Stimulated activated CD8-positive, alpha-beta memory T cell treated with anti-CD3 and anti-CD28 coated beads, Interleukin-7, amount 100 ng/mL, for 1 hour (primary cell): ENCODE measurements at places on chromosomes 12 and 14.

GRCh38 chr12:43357141-43357540 lies 194.9 kb downstream of the ADAMTS20 start:
- DNase-seq: no peak

DNA sequence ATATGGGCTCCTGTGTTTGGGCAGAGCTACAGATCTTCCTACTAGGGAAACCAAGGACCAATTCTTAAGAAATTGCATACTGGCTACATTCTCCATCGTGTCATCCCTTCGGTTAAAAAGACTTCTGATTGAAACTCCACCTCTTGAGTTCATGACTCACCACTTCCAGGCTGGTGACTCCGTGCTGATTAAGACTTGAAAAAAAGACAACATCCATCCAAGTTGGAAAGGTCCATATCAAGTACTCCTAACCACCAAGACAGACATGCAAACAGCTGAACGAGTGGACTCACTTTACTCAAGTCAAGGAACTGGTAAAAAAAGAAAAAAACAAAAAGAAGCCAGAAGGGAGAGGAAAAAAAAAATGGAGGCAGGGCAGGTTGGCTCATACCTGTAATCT lies 63.4 kb downstream of the APOBEC1 start:
- DNase-seq: no peak

DNA sequence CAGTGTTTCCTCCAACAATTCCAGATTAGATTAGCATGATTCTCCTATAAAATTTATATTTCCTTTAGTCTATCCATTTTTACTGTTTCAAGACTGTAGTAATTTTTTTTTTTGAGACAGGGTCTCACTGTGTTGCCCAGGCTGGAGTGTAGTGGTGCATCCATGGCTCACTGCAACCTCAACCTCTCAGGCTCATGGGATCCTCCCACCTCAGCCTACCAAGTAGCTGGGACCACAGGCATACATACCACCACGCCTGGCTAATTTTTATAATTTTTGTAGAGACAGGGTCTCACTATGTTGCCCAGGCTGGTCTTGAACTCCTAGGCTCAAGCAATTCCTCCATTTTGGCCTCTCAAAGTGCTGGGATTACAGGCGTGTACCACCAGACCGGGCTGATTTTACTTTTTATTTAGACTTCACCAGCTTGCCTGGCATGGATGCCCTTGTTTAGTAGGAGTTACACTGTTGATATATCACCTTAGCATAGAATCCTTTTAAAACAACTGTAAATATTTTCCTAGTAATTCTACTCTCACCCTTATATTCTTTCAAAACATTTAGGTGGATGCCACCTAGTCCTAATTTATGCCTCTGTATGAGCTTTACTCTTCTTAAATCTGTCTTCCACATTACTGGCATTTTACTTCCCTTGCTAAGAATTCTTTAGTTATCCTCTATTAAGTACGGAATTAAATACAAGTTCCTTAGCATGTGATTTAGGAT lies 55.8 kb upstream of the LIMA1 start:
- no peak for DNase-seq

- DNase-seq: no peak
These were observed at the start of gene GPX2 for GRCh38 chr14:64942531-64943111. GPX2 (minus strand) TSS chr14:64942745; CDS start chr14:64942726, 19 bp downstream.

- no peak for DNase-seq
These were observed at the start of gene NTF3 for GRCh38 chr12:5432011-5432400. NTF3 (plus strand) TSS chr12:5432108; CDS start chr12:5432325, 217 bp downstream.

- peak; percentile 43 for DNase-seq
These were observed 17.4 kb upstream of the LYZ start for GRCh38 chr12:69330475-69331473.

- DNase-seq: no peak
These were observed 163.4 kb downstream of the SRGAP1 start for GRCh38 chr12:64007853-64008252.

DNA sequence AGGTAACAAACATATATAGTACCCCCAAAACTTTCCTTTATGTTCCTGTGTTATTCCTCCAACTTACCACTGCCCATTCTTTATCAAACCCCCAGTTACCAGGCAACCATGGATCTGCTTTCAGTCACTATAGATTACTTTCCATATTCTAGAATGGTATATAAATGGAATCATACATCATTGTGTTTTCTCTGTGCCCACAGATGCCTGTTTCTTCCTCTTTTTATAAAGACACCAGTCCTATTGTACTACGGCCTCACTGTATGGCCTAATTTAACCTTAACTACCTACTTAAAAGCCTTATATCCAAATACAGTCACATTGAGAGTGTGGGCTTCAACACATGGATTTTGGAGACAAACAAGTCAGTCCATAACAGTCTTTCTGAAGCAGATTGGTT lies 2.6 kb downstream of the TAS2R14 start:
- DNase-seq: no peak

- no peak for DNase-seq
These were observed 62.3 kb downstream of the SINHCAF start for GRCh38 chr12:31263661-31264060.

GRCh38 chr14:102319351-102320032 lies at the start of gene ZNF839:
ZNF839 (plus strand) TSS chr14:102319746; CDS start chr14:102319766, 20 bp downstream.
- DNase-seq: peak; percentile 82

DNA sequence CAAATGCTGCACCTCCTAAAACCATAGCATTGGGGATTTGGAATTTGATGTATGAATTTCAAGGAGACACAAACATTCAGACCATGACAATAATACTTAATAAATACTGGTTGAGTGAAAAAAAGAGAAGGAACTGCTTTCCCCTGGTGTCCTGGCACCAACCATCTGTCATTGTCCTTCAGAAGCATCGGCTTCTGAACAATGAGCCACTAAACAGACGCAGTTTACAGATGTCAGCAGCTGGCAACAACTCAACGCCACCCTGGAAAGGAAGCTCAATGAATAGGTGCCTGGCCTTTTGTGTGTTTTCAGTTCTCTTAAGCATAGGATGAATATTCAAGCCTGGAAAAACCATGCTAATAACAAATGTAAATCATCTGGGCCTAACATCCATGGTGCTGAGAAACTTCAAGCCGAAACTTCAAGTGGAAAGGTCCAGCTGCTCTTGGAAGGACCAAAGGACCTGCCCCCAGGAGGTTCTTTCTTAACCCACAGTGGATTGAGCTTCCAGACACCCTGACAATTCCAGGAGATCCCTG lies 101.3 kb downstream of the WIF1 start:
- no peak for DNase-seq

DNA sequence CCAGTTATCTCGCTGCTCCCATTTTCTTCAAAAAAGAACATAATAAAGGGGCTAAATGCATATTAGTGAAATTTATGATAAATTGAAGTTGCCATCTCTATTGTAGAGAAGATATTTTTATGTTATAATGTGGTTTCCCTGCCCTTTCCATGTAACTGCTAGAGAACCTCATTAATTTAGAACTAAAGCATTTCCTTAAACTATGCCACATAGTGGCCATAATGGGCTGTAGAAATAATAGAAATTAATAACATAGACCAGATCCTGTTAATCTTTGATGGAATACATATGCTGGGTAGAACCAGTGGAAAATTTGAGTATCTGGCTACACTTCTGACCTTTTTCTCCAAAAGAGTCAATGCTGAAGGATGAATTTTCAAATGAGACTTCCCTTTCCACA lies 376.7 kb downstream of the PDZRN4 start:
- no peak for DNase-seq
